ENCODE measurements at places on chromosomes 2 and 18.

GRCh38 chr2:31251851-31252250 lies 17.9 kb downstream of the EHD3 start:
- no peak for DNase-seq

DNA sequence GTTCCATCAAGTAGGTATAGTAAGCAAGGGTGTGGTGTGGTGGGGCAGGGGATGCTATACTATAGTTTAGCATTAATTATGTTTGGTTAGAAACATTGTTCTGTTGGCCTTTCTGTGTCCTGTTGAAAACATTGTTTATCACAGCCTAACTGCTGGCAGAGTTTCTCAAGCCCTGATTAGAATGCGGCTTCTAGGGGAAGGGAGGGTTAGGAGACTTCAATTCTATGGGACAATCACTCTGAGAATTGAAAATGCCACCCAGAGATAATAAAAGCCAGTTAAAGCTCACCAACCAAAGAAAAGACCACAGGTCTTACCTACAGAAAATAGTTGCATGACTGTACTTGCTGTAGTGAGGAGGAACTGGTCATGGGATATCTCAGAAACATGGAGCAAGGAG lies 19.9 kb upstream of the SMCHD1 start:
- DNase-seq = no peak

DNA sequence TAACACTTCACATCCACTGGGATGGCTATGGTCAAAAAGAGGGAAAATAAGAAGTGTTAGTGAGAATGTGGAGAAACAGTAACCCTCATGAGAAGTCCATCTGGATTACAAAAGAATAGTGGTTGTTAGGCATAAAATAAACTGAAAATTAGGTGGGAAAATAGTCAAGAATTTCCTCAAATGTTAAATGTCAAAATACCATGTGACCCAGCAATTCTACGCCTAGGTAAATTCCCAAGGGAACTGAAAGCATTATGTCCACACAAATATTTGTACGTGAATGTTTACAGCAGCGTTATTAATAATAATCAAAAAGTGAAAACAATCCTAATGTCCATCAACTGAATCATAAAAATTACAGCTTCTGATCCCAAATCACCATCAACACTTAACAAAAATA lies 11.0 kb downstream of the WDR33 start:
- DNase-seq = no peak

DNA sequence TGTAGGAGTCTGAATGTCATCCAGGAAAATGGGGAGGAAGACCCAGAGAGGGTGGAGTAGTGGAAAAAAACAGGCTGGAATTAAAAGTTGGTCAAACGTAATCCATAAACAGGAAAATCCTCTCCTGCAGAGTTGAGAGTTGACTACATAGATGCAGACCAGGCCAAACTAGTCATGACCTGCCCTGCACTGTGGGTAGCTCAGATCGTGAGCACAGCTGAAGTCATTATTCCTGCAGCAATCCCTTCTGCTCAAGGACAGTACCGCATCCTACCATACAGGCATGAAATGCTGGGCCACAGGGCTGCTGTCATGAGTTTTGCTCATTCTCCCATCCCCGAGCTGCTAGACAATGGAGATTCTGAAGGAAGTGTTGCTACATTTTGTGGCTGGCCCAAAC lies 352.2 kb downstream of the EN1 start:
- DNase-seq = no peak

GRCh38 chr2:217413193-217413592 lies 553.3 kb upstream of the TNP1 start:
- DNase-seq = no peak

- no peak for DNase-seq
These were observed 60.5 kb downstream of the RIT2 start for GRCh38 chr18:43054815-43055519.

GRCh38 chr2:159186462-159186861 lies 100.0 kb downstream of the WDSUB1 start:
- DNase-seq = no peak

DNA sequence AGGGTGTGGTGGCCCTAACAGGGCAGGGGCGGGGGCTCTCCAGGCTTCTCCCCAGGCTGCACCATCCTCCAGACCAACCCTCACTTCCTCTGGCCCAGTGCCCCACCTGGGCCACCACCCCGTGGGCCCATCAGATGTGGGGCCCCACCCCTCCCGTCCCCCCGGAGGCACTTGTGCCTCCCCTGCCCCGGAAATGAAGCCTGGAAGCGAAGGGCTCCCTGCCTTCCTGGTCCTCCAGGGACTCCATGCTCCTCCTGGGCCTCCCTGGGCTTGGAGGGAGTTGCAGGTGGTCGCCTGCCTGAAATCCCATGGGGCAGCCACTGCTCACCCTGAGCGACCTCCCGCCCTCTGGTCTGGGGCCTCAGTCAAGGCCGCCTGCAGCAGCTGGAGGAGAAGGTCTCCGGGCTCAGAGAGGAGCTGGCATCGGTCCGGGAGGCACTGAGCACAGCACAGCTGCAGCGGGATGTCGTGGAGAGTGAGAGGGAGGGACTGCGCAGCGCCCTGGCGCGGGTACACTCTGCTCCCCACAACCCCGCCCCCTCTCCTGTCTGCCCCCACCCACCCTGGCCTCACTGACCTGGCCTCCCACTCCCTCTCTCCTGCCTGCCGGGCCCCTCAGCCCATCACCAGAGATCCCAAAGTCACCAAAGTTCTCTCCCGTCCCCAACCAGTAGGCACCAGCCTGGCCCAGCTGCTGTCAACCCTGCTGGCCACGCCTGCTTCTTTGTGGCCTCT lies 28.0 kb downstream of the CROCC2 start:
- DNase-seq = no peak

- DNase-seq = no peak
These were observed 302.4 kb upstream of the CXCR4 start for GRCh38 chr2:136420346-136420745.

DNA sequence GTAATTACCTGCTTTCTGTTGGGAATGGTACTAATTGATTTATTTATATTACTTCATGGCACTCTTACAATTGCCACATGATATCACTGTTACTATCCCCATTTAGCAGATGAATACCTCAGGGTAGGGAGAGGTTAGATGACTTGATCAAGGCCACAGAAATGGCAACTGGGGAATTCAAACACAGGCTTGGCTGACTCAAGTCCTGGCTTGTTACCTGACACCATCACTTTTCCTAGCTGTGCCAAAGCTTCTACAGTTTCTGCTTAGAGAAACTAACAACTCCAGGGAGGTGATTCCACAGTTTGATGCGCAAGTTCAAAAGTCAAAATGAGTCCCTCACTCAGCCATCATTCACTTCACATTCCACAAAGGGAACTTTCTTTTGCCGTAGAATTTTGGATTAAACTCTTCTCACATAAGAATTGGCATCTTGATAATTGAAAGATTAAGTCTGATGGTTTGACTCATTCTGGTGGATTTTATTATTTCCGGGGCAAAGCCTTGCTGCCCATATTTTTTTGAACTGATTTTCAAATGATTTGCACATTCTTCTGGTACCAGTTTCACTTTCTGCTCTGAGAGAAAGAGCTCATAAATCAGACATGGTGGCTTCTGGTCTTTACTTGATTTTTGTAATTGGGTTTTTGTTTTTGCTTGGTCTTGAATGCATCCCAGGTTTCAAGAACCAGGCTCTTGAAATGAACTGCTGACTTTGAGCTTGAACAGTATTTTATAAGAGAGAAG lies 656.8 kb downstream of the BCL11A start:
- DNase-seq = no peak

DNA sequence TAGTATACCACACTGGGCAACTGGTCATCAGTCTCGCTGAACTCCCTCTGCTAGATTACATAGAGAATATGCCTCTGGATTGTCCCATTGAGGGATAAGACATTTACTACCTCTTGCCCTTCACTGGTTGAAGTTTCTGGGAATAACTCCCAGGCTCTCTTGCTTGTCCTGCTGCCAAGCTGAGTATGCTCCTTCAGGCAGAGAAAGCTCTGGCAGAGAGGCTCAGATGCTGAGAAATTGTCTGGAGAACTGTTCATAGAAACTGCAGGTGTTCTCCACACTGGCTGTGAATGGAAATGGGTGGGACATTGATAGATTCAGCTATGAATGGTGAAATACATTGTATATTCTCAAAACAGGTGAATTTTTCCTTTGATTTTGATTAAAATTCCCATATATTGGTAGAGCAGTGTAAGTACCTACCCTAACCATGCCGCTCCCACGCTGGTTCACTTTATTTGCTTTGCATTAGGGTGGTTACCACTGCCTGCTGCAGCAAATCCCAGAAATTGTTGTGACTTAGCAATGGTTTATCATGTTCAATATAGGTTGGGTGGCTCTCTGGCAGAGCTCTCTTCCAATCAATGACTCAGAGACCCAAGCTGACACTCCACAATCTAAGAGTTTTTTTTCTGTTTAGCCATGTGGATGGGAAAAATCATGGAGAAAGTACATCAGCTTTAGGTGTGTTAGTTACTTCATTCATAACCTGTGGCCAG lies 36.7 kb downstream of the FAM117B start:
- no peak for DNase-seq

- DNase-seq = no peak
These were observed 67.2 kb downstream of the MBP start for GRCh38 chr18:77065221-77065981.

DNA sequence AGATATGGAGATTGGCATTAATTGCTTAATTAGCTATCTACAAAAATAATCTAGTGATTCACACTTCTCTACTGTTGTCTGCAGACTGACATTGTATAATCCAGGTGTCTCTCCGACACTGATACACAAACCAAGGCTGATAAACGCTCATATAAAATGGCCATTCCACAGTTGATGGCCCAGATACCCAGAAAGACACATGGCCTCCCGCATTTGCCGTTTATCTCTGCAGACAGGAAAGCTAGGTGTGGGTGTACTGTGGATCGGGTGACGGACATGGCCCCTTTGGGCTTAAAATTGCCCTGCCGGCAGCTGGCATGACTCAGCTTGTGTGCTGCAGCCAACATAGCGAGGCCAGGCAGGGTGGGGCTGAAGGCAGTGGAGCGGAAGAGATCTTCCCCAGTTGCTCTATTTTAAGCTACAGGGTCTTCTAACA lies 18.5 kb downstream of the PMAIP1 start:
- DNase-seq = no peak

GRCh38 chr18:35026407-35027061 lies 14.7 kb upstream of the MAPRE2 start:
- DNase-seq = no peak

GRCh38 chr18:42011053-42011452 lies 56.0 kb downstream of the PIK3C3 start:
- no peak for DNase-seq

- no peak for DNase-seq
These were observed 72.2 kb downstream of the EMILIN2 start for GRCh38 chr18:2918761-2919550.

- no peak for DNase-seq
These were observed 63.0 kb upstream of the ACSL3 start for GRCh38 chr2:222797871-222798270.

DNA sequence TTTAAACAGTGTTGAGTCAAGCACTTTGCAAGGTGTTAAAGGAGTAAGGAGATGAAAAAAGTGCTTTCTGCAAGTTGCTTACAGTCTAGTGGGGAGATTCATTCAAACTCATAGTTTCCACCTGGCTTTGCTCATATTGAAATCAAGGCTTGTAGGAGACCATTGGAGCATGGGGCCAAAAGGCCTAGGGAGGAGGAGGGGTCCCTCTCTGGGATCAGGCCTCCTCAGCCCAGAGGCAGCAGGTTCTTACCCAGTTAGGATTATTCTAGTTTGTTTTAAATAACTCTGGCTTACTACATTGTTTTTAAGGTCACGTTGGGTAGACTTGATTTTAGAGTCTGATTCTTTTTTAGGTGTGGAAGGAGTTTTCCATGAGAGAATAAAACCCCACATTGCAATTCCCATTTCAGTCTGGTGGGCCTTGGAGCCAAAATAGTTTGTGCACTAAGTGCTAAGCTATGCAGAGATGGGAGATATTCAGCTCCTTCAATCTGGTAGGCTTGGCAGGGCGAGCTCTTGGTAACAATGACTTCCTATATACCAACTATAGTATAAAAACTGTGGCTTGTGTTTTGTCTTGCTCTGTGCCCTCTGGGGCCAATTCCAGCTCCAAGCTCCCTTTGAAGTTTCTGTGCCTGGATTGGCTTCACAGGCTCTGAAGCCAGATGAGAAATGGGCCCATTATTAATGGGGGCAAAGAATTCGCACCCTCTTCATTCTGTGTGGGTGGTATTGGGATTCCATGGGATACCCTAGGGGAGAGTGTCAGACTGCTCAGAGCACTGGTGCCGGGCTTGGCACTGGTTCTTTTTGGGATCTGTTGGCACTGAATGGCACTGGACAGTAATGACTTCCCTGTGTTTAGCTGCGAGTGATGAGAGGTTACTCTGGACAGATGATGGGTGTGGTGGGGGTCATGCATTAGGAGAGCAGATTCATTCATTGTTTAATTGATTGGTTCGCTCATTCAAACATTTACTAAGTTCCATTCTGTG lies 301.1 kb downstream of the MYCN start:
- no peak for DNase-seq

GRCh38 chr2:218456849-218457248 lies 37.9 kb downstream of the VIL1 start:
- DNase-seq = no peak

DNA sequence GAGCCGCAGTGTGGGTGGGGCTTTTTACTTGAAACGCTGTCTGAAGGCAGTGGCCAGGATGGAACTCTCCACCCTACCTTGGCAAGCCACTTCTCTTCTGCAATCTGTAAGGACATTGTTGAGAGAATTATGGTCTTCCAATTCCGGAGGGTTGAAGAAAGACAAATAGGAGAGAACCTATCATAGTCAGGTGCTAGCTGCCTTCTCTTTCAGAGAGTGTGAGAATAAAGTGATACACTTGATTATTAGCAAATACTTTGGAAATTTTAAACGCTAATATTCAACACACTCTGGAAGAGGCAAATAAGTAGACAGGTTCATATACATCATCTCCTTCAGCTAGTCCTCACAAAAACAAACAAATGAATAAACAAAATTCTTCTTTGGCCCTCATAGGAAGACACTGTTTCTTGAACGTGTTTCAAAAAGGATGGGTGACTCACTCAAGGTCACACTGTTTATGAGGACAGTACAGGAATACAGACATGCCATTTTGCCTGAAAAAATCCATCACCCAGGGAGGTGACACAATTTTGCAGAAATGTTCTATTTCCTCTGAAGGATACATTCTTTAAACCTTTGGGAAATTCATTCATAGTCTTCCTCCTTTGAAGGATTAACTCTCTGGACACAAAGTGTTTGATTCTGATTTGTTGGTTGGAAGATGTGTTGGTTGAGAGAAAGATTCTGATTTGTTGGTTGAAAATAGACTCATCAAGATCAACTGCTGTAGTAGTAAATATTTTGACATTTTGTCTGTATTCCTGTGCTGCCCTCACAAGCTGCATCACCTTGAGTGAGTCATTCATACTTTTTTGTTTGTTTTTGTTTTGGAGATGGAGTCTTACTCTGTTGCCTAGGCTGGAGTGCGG lies 2.2 kb upstream of the IL1RN start:
- no peak for DNase-seq

GRCh38 chr2:128781585-128782385 lies 463.1 kb upstream of the HS6ST1 start:
- no peak for DNase-seq
